ENCODE measurements at places on chromosomes 11 and 22. TPM values are rescaled to one million over a fixed set of nuclear protein-coding genes. Genes with fewer than 3 reads are reported as not detected.

Gene ALDH3B2
- total RNA-seq, result 1.2 TPM

Gene OR52A1
- total RNA-seq, result not detected

Gene FGF3
- total RNA-seq, result not detected

Gene NPAS4
- 1.5 TPM for total RNA-seq

Gene OR4C45
- total RNA-seq, result not detected

Gene NFAM1
- 1.1 TPM for total RNA-seq

Gene VSIG2
- total RNA-seq, result not detected

Gene VEGFB
- 120 TPM for total RNA-seq

Gene SUSD2
- 3.3 TPM for total RNA-seq

GRCh38 chr11:61445516-61445915 is 15.6 kb downstream of the SDHAF2 start:
- peak overlapping the region; percentile 32 for H3K27ac ChIP-seq
- no peak for DNase-seq
- H3K36me3 ChIP-seq, result no peaks in the 10 kb centered on the region
- H3K27me3 ChIP-seq, result no peaks in the 10 kb centered on the region

GRCh38 chr11:46898396-46899095 is 19.8 kb downstream of the LRP4 start:
- no peak for DNase-seq
- H3K27me3 ChIP-seq, result no peaks in the 10 kb centered on the region
- no peaks in the 10 kb centered on the region for H3K36me3 ChIP-seq
- no peak overlapping the region for H3K4me3 ChIP-seq

DNA sequence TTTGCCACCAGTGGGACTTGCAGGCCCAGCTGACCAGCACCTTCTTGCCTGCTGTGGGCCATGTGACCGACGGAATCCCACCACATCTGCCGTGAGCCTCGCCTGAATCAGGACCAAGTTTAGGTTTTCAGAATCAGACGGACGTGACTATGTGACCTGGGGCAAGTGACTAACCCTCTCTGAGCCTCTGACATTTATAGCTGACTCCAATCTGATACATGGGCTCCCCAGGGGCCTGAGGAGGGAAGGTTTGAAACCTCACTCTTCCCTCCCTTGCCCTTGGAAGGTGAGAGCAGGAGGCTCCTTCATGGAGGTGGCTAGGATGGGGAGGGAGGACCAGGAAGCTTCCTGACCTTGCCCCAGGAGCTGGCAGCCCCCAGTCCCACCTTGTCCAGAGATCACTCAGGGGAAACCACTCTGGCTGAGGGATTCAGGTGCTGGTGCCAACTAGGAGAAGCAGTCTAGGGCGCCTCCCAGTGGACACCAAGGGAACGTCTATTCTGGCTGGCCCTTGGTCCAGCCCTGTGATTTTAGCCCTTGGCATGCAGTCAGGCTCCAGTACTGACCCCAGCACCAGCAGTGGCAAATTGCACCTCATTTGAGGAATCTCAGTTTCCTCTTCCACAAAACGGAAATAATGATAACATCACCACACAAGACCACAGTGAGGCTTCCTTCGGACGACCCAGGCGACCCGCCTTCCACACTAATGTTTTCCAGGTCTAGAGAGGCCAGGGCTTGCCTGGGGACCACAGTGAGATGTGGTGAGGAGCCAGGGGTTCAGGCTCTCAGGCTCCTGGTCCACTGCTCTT is 47.2 kb upstream of the SYT7 start:
- peak; percentile 69 for DNase-seq
- H3K27me3 ChIP-seq, result no peaks in the 10 kb centered on the region
- H3K36me3 ChIP-seq, result no peaks in the 10 kb centered on the region
- no peak overlapping the region for H3K27ac ChIP-seq

GRCh38 chr11:18615628-18616392 is 16.2 kb downstream of the MISFA start:
- no peaks in the 10 kb centered on the region for H3K36me3 ChIP-seq
- H3K27me3 ChIP-seq, result no peaks in the 10 kb centered on the region
- H3K27ac ChIP-seq, result no peak overlapping the region
- DNase-seq, result no peak
- no peak overlapping the region for H3K4me3 ChIP-seq
- H3K4me1 ChIP-seq, result no peaks in the 10 kb centered on the region

DNA sequence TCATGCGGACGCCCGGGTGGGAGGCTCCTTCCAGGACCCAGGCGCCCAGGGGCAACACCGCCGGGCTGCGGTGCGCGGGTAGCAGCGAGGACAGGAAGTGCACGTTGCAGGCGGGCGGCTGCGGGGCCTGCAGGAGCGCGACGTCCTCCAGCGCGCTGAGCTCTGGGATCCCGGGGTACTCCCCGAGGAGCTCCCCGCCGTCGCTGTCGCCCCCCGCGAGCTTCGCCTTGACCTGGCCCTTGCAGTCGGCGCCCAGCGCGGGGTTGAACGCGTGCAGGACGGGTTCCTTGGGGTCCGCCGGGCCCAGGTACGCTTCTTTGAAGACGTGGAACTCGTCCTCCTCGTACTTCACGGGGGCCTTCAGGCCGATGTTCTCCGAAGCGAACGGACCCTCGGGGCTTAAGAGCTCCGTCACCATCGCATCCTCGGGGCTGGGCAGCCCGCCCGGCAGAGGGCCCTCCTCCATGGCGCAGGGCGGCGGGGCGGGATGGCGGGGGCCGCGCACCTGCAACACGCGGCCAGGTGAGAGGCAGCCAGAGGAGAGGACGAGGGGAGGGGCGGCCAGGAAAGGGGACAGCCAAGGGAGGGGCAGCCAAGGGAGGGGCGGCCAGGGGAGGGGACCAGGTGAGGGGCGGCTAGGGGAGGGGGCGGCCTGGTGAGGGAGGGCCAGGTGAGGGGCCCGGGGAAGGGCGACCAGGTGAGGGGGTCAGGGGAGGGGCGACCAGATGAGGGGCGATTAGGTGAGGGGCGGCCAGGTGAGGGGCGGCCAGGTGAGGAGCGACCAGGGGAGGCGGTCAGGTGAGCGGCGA is 921 bp downstream of the TESMIN start:
- no peak overlapping the region for H3K4me3 ChIP-seq
- no peak overlapping the region for H3K27ac ChIP-seq
- H3K36me3 ChIP-seq, result no peaks in the 10 kb centered on the region

GRCh38 chr11:2666401-2666741 is 33.4 kb downstream of the KCNQ1OT1 start:
- H3K4me3 ChIP-seq, result no peak overlapping the region
- no peak overlapping the region for H3K27ac ChIP-seq
- H3K4me1 ChIP-seq, result no peaks in the 10 kb centered on the region
- peak; percentile 40 for DNase-seq

DNA sequence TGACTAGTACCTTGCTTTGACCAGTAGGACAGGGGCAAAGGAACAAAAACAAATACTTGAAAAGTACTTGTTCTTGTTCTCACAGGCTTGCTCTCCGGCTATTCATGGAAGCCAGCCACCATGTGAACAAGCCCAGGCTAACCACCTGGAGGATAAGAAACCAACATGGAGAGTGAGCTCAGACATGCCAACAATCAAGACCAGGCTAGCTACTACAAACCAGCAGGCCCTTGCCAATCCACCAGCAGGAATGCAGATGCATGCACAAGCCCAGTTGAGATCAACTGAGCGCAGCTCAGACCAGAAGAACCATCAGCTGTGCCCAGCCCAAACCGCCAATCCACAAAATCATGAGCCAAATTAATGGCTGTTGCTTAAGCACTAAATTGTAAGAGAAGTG is 180.1 kb upstream of the ISX start:
- H3K4me1 ChIP-seq, result no peaks in the 10 kb centered on the region
- DNase-seq, result no peak
- H3K4me3 ChIP-seq, result no peak overlapping the region
- H3K27ac ChIP-seq, result no peak overlapping the region
- H3K27me3 ChIP-seq, result no peaks in the 10 kb centered on the region

DNA sequence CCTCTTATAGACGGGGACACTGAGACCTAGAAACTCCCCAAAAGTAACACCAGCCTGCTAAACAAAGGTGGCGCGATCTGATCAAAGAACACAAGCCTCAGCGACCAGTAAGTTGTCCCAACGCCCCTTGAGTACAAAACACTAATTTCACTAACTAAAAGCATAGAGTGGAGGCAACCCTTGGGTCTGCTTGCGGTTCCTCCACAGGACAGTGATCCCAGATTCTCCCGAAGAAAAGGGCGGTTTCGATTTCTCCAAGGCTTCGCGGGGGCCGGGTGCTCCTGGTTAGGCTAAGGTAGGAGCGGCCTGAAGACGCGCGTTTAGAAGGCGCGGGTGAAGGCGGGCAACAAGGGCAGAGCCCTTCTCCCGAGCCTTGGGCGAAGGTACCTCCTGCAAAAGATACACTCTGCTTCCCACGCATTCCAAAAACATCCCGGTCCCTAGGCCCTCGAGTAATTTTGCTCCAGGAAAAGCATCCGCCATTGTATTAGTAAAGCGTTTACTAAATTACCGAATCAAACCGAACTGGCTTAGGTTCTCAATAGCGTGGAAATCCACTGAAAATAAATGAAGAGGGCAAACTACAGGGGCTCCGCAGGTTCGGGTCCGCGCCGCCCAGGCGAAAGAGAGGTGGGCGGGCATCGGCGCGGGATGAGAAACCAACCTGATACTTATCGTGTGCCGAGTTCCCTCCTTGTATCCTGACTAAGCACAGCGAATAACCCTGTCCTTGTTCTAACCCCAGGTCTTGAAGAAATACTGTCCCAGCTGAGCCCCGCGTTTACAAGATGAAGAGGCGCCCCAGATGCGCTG is 2.0 kb downstream of the WT1 start:
- H3K27ac ChIP-seq, result peak overlapping the region; percentile 98
- no peak for DNase-seq
- H3K36me3 ChIP-seq, result no peaks in the 10 kb centered on the region
- H3K4me3 ChIP-seq, result peak overlapping the region; percentile 86
- no peaks in the 10 kb centered on the region for H3K4me1 ChIP-seq

- no peaks in the 10 kb centered on the region for H3K36me3 ChIP-seq
- H3K4me1 ChIP-seq, result no peaks in the 10 kb centered on the region
- H3K27ac ChIP-seq, result no peak overlapping the region
- no peaks in the 10 kb centered on the region for H3K27me3 ChIP-seq
- H3K4me3 ChIP-seq, result no peak overlapping the region
- DNase-seq, result no peak
These were observed 32.8 kb downstream of the MYEOV start for GRCh38 chr11:69326622-69327219.

DNA sequence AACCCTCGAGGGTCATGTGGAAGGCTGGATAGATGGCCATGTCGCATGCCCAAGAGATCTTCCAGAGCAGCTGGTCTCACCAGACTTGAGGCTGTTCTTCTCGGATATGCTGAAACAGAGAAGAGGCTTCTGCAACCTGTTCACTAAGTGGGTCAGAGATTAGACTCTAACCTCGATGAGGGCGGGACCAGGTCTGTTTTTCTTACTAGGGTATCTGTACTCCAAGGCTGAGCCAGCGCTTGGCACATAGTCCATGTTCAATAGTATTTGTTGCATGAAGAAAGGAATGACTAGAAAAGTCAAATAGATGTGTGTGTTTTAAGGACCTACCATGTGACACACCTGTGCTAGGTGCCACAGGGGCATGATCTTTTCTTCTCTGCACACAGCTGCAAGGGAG is 43.6 kb downstream of the ABTB2 start:
- H3K27me3 ChIP-seq, result no peaks in the 10 kb centered on the region
- no peak overlapping the region for H3K4me3 ChIP-seq
- no peak for DNase-seq
- no peaks in the 10 kb centered on the region for H3K36me3 ChIP-seq
- H3K4me1 ChIP-seq, result no peaks in the 10 kb centered on the region

DNA sequence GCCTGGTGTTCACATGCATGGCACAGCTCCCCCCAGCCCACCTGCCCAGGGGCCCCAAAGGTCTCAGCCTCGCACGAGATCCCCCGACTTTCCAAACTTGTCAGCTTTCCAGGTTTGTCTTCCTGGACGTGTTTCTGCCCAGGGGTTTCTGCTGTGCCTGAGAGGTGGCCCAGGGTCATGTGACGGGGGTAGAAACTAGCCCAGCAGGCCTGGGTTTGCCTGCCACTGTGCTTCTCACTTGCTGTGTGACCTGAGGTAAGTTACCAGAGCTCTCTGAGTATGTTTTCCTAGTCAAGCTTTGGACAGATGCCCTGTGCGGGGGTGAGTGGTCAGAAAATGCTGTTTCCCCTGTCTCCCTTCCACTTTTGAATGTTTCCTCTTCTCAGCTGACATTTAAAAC is 38.3 kb upstream of the SHISAL1 start:
- H3K27ac ChIP-seq, result peak overlapping the region; percentile 38
- no peaks in the 10 kb centered on the region for H3K4me1 ChIP-seq
- H3K4me3 ChIP-seq, result no peak overlapping the region
- DNase-seq, result no peak

GRCh38 chr11:119765628-119766027 is 36.6 kb upstream of the NECTIN1 start:
- H3K4me3 ChIP-seq, result no peak overlapping the region
- DNase-seq, result no peak
- H3K27me3 ChIP-seq, result no peaks in the 10 kb centered on the region
- H3K4me1 ChIP-seq, result no peaks in the 10 kb centered on the region
- no peak overlapping the region for H3K27ac ChIP-seq

DNA sequence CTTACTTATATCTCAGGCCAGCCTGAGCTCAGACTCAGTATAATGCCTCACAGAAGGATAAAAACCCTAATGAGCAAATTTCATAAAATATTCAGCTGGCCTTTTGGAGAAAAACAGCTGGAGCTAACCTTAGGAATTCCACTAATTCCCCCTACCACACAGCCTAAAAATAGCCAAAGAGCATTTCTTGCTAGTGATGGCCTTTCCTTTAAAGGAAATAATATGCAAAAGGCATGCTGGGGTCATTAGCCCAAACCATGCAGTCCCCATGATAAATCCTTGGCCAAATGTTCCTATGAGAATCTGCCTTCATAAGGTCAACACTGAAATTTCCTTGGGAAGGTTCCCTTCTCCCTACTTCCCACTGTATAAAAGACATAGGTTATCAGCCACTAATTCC is 38.2 kb downstream of the SYTL2 start:
- H3K36me3 ChIP-seq, result no peaks in the 10 kb centered on the region
- no peak for DNase-seq
- H3K27ac ChIP-seq, result peak overlapping the region; percentile 17

DNA sequence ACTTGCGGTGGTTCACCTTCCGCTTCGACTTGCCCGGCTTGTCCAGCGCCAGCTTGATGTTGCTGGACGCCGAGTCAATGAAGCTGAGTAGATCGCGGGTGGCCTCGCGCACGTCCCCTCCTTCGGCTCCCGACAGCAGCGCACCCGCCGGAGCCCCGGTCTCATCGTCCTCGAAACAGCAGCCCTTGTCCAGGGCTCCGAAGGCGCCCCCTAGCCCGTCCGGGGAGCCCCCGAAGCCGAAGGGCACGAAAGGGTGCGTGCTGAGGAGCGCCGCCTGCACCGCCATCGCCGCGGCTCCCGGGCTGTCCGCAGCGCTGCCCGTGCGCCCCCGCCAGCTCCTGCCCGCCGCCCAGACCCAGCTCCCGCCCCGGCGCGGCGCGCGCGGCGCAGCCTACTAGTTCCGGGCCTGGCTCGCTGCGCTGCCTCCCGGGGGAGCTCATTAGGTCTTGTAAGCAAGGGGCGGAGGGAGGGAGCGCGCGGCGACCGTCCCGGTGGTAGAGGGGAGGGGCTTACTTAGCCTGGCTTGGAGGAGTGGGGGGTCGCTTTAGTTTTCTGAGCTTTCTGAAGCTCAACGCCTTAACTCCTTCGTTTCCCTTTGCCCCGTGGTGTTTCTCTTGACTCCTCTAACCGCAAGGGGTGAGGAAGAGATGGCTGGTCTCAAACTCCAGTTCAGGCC is at the start of gene FAM181B:
FAM181B (minus strand) TSS at position 421 of the 676 bp plus-strand sequence; CDS start at position 286, 135 bp downstream.
- H3K4me1 ChIP-seq, result peaks cover 7% of the 10 kb centered on the region
- H3K36me3 ChIP-seq, result no peaks in the 10 kb centered on the region
- H3K27ac ChIP-seq, result peak within 1 kb of the TSS; percentile 2
- peak within 1 kb of the TSS; percentile 64 for H3K4me3 ChIP-seq
